AML-193 (cell line): ENCODE measurements at places on chromosomes 2 and 18.

DNA sequence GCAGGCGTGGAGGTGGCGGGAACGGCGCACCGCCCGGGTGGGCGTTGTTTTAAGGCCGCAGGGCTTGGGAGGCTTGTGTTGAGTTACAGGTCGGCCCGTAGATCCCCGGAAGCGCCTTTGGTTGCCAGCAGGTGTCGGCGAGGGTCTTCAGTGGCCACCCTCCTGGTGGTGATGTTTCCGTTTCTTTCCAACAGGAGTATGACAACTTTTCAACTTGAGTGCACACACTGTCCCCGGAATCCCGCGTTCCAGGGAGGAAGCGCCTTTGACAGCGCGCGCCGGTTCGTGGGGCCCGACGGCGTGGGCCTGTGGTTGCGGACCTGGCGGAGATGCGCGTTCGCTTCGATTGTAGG, 1.0 kb upstream of the HDAC4 start:
- peak; percentile 51 for DNase-seq

GRCh38 chr18:78807668-78808067, 171.9 kb upstream of the SALL3 start:
- no peak for DNase-seq

DNA sequence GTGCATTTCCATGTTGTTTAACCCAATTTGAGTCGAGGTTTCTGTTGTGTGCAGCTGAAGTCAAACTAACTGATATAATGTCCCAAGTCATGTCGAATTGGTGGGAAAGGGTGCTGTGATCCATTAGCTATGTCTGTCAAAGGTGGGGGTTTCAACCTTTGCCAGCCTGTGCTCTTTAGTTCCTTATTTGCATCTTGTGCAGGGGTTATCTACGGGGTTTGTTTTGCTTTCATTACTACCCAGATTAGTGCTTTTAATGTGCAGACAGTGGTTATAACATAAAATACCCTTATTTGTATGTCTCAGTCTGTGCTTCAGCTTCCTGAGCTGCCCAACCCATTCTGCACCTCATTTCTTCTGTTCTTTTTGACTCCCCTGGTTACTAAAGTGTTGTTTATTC, 271.9 kb upstream of the CXCR4 start:
- no peak for DNase-seq

GRCh38 chr2:208036357-208036756, 11.0 kb upstream of the PLEKHM3 start:
- no peak for DNase-seq

DNA sequence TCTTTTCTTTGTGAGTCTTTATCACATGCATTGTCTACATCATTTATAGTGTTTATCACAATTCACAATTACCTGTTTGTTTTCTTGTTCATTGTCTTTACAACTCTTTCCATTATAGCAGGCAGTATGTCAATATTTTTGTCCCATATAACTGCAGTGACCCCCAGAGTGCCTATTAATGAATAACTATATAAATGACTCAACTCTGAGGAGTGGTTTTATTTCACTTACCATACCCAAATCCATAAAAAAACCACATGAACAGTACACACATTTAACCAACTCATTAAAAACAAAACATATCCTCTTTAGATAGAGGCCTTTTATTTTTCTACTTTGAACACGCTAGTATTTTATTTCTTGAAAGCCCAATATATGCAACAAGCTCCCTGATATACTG, 1419.1 kb upstream of the NXPH2 start:
- DNase-seq = no peak

GRCh38 chr2:160322320-160322719, 122.2 kb upstream of the ITGB6 start:
- DNase-seq = no peak

- DNase-seq = no peak
These were observed 942.2 kb downstream of the CNTNAP5 start for GRCh38 chr2:124967325-124967724.

- DNase-seq = no peak
These were observed 179.0 kb downstream of the SMAD7 start for GRCh38 chr18:48771641-48772375.

- DNase-seq = no peak
These were observed 70.6 kb downstream of the MBP start for GRCh38 chr18:77061946-77062517.

DNA sequence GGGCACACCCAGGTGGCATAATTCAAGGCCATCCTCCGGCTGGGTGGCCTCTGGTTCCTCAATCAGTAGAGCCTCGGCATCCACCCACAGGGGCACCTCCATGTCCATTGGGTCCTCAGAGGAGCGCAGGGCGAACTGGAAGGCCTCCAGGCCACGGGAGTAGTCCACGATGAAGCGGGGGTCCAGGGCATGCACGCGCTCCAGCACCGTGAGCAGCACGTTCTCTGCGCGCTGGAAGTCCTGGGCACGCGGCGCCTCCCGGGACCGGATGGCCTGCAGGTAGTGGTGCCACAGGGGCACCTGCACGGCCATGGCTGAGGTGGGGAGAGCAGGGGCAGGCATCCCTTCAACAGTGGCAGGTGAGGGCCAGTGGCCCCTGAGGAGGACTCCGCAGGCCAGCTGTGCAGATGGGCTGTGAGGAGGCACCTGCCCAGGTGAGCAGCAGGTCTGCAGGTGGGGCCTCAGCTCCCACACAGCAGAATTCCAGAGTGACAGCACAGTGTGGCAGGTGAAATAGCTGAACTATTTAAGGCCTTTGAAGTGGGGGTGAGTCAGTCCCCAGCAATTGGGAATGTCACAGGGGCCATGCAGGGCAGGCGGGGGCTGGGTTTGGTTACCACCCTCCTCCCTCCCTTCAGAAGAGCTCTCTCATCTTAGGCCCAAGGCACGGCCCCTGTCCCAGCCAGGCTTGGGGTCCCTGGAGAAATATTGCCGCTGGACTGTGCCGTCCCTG, at the start of gene MAB21L4:
MAB21L4 (minus strand) TSS at position 501 of the 733 bp plus-strand sequence; CDS start at position 342, 159 bp downstream.
- DNase-seq = no peak

DNA sequence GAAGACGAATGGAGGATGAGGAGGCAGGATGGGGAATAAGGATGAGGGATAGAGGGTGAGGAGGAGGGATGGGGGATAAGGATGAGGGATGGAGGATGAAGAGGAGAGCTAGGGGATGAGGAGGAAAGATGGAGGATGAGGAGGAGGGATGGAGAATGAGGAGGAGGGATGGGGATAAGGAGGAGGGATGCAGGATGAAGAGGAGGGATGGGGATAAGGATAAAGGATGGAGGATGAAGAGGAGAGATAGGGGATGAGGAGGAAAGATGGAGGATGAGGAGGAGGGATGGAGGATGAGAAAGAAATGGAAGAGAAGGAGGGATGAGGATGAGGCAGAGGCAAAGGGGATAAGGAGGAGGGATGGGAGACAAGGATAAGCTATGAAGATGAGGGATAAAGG, 230.0 kb downstream of the NAPG start:
- no peak for DNase-seq

- DNase-seq = no peak
These were observed 220.7 kb downstream of the IRS1 start for GRCh38 chr2:226578879-226579278.

- no peak for DNase-seq
These were observed 51.2 kb upstream of the HAAO start for GRCh38 chr2:42843611-42844010.

DNA sequence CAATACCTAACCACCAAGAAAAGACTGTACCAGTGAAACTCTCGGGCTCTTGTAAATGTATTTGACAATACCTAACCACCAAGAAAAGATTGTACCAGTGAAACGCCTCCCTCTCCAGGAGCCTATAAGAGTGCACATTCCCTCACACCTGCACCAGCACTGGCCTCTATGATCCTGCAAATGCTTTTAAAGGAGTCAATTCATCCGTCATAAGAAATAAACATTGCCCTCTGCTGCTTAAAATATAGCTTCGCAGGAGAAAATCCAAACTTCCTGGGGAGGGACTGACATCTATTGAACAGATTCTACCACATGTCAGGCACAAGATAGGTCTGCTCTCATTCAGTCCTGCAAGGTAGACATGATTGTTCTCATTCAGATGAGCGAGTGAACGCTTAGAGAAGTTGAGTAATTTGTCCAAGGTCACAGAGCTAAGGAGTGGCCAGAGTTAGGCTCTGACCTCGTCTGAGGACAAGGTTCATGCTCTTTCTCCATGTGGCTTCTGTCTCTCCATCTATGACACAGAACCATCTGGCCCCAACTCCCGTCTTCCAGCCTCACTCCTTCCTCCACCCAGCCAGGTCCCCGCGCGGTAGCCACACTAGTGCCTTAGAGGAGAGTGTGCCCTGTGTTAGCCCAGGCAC, 38.7 kb downstream of the MCFD2 start:
- DNase-seq = peak; percentile 55

- peak; percentile 56 for DNase-seq
These were observed 2.5 kb downstream of the MERTK start for GRCh38 chr2:111900859-111901258.

DNA sequence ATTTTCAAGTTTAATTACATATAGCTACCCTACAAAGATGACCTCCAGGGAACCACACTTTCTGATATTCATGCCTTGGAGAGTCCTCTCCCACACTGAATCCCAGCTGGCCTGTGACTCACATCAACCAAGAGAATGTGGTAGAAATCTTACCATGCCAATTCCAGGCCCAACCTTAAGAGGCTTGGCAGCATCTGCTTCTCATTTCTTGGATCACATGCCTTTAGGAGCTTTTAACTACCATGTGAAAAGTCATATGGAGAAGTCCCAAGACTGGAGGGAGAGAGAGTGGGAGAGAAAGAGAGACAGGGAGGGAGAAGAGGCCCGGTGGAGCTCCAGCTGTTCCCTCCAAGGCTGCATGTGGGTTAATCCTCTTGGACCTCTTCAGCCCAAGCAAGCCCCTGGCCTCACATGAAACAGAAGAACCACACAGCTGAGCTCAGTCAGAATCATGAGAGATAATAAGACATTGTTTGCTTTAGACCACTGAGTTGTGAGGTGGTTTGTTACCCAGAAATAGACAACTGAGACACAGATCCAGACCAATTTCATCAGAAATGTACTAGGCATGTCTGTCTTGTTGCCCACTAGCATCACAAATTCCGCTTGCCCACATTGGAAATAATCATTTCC, 190.7 kb downstream of the MTCL1 start:
- no peak for DNase-seq

GRCh38 chr2:82124629-82125028, 1820.1 kb upstream of the LRRTM1 start:
- no peak for DNase-seq

GRCh38 chr2:121881038-121881437, 125.6 kb downstream of the TSN start:
- DNase-seq = no peak
